Activated T-cell treated with anti-CD3 and anti-CD28 coated beads, Interleukin-2, amount 50 U/mL, for 4 hours (primary cell): ENCODE measurements at places on chromosomes 2 and 18. TPM values are rescaled to one million over a fixed set of nuclear protein-coding genes. Genes with fewer than 3 reads are reported as not detected.

RIT2 gene
- not detected for total RNA-seq

DNA sequence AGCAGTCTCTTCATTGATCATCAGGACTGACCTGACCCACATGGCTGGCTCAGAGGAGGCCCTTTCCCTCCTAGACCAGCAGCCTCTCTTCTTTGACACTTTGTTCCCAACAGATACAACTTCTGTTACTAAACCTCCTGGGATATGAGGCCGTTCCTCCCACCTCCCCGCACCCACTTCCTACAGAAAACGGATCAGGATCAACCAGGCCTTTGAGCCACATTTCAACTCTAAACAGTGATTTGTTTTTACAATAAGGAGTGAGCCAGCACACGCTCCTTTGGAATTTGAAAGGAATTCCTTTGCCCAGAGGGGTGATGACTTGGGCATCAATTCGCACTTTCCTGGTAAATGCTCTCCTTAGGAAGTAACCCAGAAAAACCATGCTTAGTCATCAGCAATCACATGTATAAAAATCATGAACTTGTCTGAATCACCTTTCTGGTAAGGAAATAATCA, 180.4 kb downstream of the FAM124B start:
- DNase-seq, result no peak

GRCh38 chr2:186017278-186017677, 278.7 kb downstream of the FSIP2 start:
- DNase-seq, result no peak

DNA sequence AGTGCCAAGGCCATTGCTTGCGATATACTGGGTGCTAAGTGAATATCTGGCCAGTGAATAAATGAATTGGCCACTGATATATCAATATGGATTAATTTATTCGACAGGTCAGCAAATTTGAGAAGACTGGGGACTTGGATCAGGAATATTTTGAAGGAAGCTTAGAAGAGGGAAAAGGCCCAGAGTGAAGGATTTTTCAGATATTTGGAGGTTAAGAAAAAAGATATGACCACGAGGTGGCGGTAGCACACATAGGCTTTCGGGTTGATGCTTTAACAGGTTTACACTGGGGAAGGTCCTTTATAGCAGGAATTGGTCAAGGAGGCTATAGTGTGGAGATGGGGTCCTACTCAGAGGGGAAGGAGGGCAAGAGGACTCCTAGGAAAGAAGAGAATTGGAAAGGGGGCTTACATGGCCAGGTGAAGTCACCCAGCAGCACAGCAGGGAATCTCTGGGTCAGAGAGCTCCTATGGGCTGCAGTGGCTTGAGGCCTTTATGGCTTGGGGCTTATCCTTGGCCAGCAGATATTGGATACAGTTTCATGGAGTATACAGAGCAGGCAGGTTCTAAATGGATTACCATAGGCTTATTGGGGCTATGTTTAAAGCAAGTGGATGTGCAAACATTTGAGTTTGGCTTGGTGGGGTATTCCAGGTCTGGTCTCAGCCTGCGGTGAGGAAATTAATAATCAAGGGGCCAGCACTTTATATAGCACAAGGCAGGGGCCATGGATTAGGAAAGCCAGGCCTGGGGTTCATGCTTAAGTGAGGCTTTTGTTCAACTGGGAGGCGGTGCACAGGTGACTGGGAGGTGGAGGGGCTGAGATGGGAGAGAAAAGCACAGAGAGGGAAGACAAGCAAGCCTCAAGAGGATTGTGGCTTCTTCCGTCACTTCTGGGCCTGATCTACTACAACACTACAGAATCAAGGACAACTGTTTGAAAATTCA, 9.7 kb downstream of the IL1RN start:
- DNase-seq, result peak; percentile 24

DNA sequence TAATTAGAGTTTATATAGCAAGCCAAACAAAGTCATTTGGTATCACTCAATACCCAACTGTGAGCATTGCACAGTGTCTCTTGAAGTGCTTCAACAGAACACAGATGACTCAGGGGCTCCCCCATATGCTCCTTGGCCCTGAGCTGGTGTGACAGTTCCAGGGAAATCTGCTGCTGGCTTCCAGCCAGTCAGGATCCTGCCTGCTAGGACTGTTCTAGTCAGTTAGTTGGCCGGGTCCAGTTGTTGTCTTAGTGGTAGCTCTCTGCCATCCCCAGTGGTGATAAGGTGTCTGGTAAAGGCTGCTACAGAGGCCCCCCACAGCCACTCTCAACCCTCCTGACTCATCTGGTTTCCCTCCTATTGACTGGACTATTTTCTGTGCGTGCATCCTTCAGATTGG, 100.3 kb downstream of the IRS1 start:
- no peak for DNase-seq
